ENCODE measurements at places on chromosomes 13 and 19.

- DNase-seq = peak; percentile 59
These were observed 4.0 kb downstream of the EMP3 start for GRCh38 chr19:48329167-48329891.

DNA sequence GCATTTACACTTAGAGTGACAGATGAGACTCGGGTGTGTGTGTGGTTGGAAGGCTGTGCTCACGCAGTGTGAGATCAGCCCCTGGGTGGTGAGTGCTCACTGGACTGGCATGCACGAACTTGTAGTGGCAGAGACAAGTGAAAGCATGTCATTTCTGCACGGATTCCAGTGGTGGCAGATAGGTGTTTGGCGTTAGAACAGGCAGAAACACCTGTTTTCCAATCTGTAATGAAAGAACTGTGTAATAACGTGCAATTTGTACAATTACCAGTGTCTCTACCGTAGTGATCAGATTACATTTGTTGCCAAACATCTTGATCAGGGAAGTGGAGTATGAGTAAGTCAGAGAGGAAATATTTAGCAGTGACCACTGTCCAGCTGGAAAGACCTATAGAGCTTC, 8.2 kb downstream of the LAMP1 start:
- no peak for DNase-seq

GRCh38 chr19:33418461-33418860, 45.0 kb downstream of the CEBPG start:
- DNase-seq = no peak

- DNase-seq = no peak
These were observed 14.7 kb upstream of the ADGRE5 start for GRCh38 chr19:14366529-14366928.

- DNase-seq = no peak
These were observed 226.0 kb downstream of the NALCN start for GRCh38 chr13:101190337-101190736.

DNA sequence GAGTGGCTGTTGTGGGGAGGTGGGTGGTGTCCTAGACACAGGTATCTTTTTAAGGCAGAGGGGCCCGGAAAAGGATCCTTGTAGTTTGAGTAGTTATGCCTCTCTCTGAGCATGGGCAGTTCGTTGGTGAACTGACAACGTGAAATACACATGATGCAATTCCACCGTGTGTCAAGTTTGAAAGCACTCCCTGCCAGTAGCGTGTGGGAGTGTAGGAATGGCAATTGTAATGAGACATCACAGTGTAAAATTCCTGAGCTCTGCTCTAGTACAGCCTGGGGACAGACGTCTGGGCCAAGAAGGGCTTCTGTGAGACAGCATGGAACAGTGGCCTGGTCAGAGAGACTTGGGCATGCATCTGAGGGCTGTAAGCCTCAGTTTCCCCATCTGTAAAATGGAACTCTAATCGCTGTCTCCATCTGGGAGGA, 10.4 kb upstream of the ASF1B start:
- DNase-seq = peak; percentile 11

Data from amniotic stem cell (primary cell).